ENCODE measurements at places on chromosomes 7 and 10. TPM values are rescaled to one million over a fixed set of nuclear protein-coding genes. Genes with fewer than 3 reads are reported as not detected.

The CRYGN gene
- not detected for polyA plus RNA-seq

The CAPZA2 gene
- 191 TPM for polyA plus RNA-seq

The SPDYE5 gene
- polyA plus RNA-seq: 0.26 TPM

The ACTR3C gene
- not detected for polyA plus RNA-seq

The ZNF117 gene
- polyA plus RNA-seq: 112 TPM

The C10orf105 gene
- polyA plus RNA-seq: 0.11 TPM

The PRRT4 gene
- 32.5 TPM for polyA plus RNA-seq

Measured in neural cell (in vitro differentiated cells).